Prostate gland (tissue), 2 donors: ENCODE measurements at places on chromosomes 5 and 9.

DNA sequence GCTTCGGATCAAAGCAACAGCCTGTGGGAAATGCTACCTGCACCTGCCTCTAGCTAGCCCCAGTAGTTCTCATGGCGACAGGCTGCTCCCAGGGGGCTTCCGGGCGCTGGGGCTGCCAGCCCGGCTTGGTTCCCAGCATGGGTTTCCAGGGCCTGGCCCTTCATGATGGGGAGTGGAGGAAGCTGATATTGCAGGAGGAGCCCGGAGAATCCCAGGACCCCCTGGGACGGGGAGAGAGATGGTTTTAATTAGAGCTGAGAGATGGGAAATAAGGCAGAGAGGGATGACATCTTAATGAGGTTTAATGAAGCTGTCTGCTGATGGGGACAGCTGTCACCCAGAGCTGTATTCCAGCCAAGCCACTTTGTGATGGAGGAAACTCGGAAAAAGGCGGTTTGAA is 78.6 kb downstream of the CFAP77 start:
- DNase-seq = no peak

DNA sequence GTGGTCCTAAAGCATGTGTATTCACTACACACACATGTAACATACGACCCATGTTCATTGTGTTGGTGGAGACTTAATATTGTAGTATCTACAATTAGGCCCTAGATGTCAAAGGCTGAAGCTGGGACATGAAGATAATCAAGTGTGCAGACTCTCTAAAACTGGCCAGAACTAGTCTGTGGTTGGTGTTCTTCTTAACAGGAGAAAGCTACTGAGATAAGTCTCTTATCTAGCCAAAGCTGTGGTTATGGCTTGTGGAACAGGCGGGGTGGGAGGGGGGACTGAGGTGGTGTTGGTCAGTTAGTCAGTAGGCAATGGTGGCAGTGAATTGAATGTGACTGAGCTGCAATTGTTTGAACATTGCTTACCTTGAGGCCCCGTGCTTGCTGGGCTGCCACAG is 112.7 kb upstream of the SLC24A2 start:
- DNase-seq = no peak

GRCh38 chr9:91824601-91825305 is 125.3 kb downstream of the ROR2 start:
- DNase-seq = no peak

DNA sequence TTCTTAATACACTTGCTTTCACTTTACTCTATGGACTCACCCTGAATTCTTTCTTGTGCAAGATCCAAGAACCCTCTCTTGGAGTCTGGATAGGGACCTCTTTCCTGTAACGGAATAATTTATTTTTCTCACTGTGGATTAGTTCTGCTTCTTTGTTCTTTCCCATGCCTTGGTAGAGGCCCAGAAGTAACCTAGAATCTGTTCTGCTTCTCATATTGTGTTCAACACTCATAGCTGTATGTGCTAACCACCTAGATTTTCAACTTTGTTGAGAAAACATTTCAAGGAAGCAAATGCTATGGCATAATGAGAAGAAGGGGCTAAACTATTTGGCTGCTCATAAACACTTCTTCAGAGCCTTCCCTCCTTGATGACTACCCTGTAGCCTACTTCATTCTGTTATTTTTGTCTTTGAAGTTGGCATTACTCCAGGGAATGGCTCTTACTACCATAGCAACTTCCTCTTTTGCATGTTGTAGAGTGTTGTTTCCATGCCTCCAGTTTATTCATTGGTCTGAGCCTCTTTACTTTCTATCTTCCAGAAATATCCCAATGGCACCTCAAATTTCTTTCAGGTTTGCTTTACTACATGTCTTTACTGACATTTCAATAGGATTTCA is 74.3 kb downstream of the KIAA0825 start:
- DNase-seq = no peak

DNA sequence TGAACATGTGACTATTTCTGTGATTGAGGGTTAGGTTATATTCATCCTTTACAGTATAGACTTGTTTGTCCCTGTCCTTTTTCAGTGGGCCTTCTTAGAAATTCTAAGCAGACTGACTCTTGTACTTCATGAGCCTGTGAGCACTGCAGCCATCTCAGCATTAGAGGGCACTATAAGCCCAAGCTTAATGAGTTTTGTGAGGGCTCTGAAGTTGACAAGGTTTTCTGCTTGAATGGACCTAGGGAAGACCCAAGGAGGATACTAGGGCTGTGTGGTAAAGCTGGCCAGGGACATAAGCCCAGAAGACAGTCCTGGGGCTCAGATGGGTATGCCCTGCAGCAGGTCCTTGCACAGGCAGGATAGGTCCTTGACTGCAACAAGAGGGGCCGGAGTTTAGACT is 126.5 kb downstream of the MRPS30 start:
- DNase-seq = no peak

GRCh38 chr9:123424552-123425225 is 68.7 kb downstream of the CRB2 start:
- no peak for DNase-seq

DNA sequence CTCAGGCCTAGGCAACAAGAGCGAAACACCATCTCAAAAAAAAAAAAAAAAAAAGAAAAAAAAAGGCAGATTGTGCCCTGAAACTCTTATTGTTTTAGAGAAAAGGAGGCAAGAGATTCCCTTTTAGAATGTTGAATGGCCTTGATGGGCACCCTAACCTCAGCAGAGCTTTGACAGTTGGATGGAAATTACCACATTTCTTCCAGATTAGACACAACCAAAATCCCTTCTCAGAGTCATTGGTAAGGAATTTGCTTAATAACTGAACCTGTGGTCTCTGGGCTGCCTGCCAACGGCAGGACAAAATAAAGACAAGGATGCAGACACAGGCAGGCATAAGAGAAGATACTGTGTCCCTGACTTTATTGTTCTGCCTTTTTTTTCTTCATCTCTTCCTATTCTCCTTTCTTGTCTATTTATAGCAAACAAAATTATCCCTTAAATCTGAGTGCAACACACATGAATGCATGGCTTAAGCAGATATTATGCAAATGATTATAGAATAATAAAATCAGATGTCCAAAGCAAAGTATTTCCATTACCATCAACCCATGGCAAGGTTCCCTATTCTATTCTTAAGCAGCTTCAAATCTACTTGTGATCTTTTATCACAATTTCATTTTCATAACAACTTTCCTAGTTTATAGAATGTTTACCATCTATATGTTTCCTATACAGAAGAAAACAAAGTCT is 37.3 kb upstream of the TRIO start:
- no peak for DNase-seq

GRCh38 chr5:180141068-180141660 is 67.8 kb downstream of the RASGEF1C start:
- DNase-seq = no peak

DNA sequence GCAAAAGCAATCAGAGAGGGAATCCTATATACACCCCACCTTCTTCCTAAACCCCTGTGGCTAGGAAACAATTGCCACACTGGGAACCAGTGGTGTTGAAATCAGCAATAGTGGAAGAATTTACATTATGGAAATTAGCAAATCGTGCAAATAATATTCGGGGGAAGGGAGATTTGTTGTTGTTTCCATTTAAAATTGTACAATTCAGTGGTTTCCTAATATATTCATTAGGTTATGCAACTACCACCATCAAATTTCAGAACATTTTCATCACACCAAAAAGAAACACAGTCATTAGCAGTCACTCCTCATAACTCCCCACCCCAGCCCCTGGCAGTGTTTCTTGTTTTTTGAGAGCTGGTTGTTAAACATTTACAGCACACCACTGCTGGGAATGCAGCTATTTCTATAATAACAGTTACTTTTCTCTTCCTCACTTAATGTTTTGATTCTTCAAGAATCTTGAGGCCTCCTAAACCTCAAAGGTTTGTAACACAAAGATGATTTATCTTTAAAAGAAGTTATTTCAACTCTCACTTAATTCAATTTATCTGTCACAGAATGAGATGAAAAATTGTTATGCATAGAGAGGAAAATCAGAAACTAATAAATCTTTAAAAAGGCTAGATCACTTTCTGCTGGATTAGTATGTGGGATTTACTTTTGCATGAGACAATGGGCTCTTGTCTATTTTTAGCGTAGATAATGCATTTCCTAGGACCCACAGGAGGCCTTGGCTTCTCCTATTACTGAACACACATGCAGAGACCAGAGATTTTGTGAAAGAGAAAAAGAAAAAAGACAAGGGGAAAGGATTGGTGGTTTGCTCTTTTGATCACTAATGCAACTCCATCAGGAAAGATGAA is 91.8 kb upstream of the DAPK1 start:
- DNase-seq = no peak

DNA sequence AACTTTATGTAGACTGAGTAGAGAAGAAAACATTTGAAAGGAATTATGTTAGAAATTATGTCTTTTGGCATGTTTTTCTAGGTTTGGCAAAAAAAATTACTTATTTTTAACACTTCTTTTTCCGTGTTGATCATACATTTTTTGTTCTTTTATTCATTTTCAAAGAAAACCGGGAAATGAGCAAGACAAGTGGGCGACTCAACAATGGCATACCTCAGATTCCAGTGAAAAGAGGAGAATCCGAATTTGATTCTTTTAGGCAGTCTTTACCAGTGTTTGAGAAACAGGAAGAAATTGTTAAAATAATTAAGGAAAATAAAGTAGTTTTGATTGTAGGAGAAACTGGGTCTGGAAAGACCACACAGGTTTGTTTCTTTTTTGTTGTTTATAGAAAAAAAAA is 12.9 kb downstream of the YTHDC2 start:
- no peak for DNase-seq

DNA sequence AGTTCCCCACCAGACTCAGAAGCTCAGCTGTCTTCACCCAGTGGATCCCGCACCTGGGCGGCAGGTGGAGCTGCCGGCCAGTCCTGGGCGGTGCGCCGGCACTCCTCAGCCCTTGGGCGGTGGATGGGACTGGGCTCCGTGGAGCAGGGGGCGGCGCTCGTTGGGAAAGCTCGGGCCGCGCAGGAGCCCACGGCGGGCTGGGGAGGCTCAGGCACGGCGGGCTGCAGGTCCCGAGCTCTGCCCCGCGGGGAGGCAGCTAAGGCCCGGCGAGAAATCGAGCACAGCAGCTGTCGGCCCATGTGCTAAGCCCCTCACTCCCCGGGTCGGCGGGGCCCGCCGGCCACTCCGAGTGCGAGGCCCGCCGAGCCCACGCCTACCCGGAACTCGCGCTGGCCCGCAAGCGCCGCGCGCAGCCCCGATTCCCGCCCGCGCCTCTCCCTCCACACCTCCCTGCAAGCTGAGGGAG is 560.0 kb downstream of the BRINP1 start:
- no peak for DNase-seq

- DNase-seq = no peak
These were observed 17.4 kb downstream of the FYB1 start for GRCh38 chr5:39201781-39202596.

DNA sequence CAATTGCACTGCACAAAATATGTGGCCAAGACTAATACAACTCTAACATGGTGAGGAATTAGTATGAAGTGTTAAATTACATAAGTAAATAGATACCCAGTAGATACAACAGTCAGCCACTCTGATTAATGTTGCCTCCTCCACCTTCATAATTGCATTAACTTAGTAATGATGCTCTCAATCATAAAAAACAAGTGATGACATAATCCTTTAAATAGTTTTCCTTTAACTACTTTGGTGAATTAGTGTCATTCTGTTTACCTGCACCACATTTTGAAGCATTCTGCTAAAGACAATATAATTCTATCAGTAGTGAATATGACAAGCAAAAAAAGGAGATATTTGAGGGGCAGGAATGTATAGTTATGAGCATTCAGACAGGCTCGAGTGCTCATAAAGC is 265.9 kb upstream of the SLC24A2 start:
- no peak for DNase-seq

GRCh38 chr9:83061990-83062650 is 822 bp downstream of the RASEF start:
- DNase-seq = peak; percentile 41

- no peak for DNase-seq
These were observed 571.3 kb upstream of the CLINT1 start for GRCh38 chr5:158430166-158430797.

- DNase-seq = no peak
These were observed 21.9 kb downstream of the ARHGEF37 start for GRCh38 chr5:149603210-149603609.

DNA sequence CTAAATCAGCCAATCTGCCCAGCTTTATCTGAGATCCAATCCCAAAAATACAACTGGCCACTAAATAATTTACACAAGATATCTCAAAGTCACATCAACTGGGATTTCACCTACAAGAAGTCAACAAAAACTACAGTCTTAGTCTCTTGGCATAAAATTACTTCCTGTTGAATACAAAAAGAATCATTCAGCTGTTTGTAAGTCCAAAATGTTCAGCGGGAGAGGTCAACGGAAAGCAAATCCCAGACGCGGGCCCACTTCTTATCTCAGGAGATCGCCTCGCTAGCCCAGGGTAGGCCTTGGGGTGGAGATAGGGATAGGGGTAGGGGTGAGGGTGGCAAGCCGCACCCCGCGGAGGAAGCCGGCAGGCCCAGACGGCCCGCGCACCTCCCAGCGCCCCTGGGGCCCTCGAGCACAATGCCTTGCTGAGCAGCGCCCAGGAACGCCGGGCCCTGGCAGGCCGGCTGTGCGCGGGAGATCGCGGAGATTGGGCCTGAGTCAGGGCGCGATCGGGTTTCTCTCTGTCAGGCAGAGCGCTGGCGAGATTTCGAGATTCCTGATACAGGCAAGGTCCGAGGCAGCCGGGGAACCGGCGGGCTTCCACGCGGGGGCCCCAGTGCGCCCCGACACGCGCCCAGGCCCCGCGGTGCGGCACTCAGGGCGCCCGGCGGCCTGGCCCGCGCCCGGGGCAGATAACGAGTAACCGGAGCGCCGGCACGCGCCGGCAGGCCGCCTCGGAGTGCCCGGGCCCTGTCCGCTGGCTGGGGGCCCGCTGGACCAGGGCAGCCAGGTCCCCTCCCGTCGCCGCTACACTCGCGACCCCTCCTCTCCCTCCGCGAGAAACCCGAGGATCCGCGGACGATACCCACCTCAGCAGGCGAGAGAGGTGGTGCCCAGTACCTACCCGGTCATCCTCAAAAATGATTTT is 601 bp downstream of the HINT1 start:
- peak; percentile 64 for DNase-seq
